ENCODE measurements at places on chromosomes 5 and 9. TPM values are rescaled to one million over a fixed set of nuclear protein-coding genes. Genes with fewer than 3 reads are reported as not detected.
A peak's percentile ranks its signal among the peaks of the same experiment; 100 is the strongest.

DNA sequence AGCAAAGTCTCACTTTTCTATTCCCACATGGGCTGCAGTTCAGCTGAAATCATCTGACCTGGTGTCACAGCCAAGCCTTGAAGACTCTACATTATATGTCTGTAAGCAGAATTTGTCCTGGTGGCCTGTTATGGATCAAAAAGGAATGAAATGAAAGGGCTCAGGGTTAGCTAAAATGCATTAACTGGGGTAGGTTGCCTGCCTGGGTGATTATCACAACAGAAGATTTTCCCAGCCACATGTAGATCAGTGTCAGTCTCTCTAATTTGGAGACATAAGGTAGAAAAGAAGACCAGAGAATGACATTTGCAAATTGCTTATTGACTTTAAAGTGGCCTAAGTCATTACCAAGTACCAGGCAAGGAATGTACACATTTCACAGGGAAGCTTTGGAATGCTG is 289.0 kb downstream of the CAAP1 start:
- no peaks in the 10 kb centered on the region for H3K27me3 ChIP-seq
- no peaks in the 10 kb centered on the region for H3K36me3 ChIP-seq
- DNase-seq: no peak
- H3K27ac ChIP-seq: no peak overlapping the region

The SLC4A9 gene
- total RNA-seq: not detected

- H3K27ac ChIP-seq: no peak overlapping the region
- no peaks in the 10 kb centered on the region for H3K27me3 ChIP-seq
- no peak for DNase-seq
- no peak overlapping the region for H3K4me3 ChIP-seq
- H3K4me1 ChIP-seq: no peaks in the 10 kb centered on the region
- no peaks in the 10 kb centered on the region for H3K36me3 ChIP-seq
Observed at GRCh38 chr5:143432658-143433239, 29.3 kb upstream of the NR3C1 start.

DNA sequence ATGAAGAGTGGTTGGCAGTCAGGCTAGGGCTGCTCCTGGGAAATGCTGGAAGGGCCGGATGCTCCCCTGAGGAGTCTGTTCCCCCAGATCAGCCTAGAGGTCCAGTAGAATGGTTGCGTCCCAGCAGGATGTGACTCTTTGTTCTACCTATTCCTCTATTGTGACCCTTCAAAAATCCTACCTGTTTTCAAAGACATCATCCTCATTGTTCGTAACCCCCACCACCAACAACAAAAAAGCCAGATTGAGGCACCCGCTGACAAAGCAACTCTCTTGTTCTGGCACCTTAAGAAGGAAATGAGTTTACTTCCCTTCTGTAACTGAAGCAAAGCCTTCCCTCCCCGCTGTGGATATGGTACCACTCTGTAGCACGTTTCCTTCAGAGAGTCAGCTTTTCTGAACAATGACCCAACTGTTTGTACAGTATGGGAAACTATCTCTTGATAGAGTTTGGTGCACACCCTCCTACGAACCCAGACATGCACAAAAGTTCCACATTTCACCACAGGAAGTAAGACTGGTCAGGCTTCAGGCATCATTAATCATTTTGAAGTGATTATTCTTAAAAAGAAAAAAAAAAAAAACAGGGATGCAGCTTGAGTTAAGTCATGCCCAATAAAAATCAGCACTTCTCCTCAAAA is 207.2 kb downstream of the ENC1 start:
- H3K4me3 ChIP-seq: peak overlapping the region; percentile 21
- no peaks in the 10 kb centered on the region for H3K27me3 ChIP-seq
- DNase-seq: no peak
- no peaks in the 10 kb centered on the region for H3K36me3 ChIP-seq
- H3K4me1 ChIP-seq: peaks cover 11% of the 10 kb centered on the region

The C5orf22 gene
- 10.8 TPM for total RNA-seq

- no peaks in the 10 kb centered on the region for H3K36me3 ChIP-seq
- no peaks in the 10 kb centered on the region for H3K27me3 ChIP-seq
- no peak overlapping the region for H3K27ac ChIP-seq
- no peak overlapping the region for H3K4me3 ChIP-seq
- DNase-seq: no peak
- no peaks in the 10 kb centered on the region for H3K4me1 ChIP-seq
Observed at GRCh38 chr9:26748449-26749058, 144.0 kb downstream of the CAAP1 start.

The CCDC192 gene
- not detected for total RNA-seq

GRCh38 chr9:129776938-129777768 is 24.3 kb upstream of the PTGES start:
- no peaks in the 10 kb centered on the region for H3K36me3 ChIP-seq
- peak overlapping the region; percentile 39 for H3K4me3 ChIP-seq
- H3K4me1 ChIP-seq: peaks cover 13% of the 10 kb centered on the region
- H3K27me3 ChIP-seq: no peaks in the 10 kb centered on the region
- peak; percentile 90 for DNase-seq

GRCh38 chr5:81827500-81827899 is 76.6 kb upstream of the SSBP2 start:
- no peaks in the 10 kb centered on the region for H3K36me3 ChIP-seq
- DNase-seq: no peak
- H3K27ac ChIP-seq: no peak overlapping the region
- no peaks in the 10 kb centered on the region for H3K27me3 ChIP-seq

The BNC2 gene
- total RNA-seq: 16.9 TPM

The GARIN3 gene
- not detected for total RNA-seq

DNA sequence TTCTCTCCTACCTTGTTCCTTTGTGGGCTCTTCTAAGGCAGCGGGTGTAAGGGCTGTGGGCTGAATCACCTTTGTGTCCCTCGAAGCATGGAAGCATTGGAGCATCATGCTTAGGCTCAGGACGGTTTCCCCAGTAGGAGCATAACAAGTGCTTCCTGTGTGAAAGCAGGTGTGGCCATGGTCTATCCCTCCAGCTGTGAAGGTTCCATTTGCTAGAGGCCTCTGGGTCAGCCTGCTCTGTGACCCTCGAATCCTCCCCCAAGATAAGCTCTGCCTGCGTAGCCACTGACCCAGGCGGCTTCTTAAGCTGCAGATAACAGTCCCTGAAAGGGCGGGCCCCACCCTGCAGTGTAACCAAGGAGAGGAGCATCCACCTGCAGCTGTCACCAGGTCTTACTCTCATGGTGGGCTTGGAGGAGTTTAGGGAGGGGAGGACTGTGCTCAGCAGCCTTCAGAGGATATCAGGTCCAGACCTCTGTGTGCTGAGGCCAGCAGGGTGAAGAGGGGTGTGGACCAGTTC is 8.4 kb upstream of the NDST1 start:
- DNase-seq: no peak
- H3K4me1 ChIP-seq: peaks cover 48% of the 10 kb centered on the region
- no peaks in the 10 kb centered on the region for H3K27me3 ChIP-seq
- H3K4me3 ChIP-seq: no peak overlapping the region
- H3K27ac ChIP-seq: no peak overlapping the region
- H3K36me3 ChIP-seq: no peaks in the 10 kb centered on the region

- no peak overlapping the region for H3K4me3 ChIP-seq
- H3K36me3 ChIP-seq: no peaks in the 10 kb centered on the region
- no peak for DNase-seq
- no peaks in the 10 kb centered on the region for H3K4me1 ChIP-seq
Observed at GRCh38 chr9:110199643-110200042, 8.3 kb downstream of the C9orf152 start.

DNA sequence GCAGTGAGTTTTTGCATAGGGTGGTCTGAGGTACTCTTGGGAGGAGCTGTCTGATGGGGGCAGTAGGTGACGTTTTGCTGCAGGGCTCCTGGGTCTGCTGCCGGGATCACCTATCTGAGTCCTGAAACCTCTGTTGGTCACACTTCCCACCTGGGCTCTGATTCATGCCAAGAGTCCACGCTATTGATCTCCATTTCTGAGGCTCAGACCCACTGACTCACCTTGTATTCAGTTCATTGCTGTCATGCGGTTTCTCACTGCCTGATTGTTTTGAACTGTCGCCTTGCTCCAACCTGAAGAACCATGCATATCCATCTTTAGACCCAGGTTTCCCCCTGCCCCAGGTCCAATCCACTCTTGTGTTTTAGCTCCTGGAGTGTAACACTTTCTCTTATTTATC is 101.3 kb downstream of the NPR3 start:
- no peaks in the 10 kb centered on the region for H3K27me3 ChIP-seq
- no peaks in the 10 kb centered on the region for H3K36me3 ChIP-seq
- no peak for DNase-seq
- H3K27ac ChIP-seq: no peak overlapping the region
- H3K4me3 ChIP-seq: no peak overlapping the region

DNA sequence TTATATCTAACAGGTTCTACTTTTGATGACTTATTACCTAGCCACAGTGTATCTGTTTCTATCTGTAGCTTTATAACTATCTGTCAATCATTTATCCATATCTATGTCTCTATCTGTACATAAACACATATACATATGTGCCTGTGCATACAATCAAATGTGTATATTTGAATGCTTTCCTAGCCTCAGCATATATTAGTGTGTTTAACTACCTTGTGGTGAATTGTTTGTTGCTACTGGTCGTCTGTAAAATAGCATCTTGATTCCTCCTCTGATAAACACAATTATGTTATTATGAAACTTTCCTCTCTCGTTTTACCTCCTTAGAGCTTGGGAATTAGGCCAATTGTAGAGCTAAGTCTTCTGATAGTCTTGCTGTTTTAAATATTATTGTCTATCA is 44.4 kb downstream of the PARP8 start:
- H3K4me1 ChIP-seq: peaks cover 26% of the 10 kb centered on the region
- no peaks in the 10 kb centered on the region for H3K36me3 ChIP-seq
- no peak overlapping the region for H3K27ac ChIP-seq
- DNase-seq: no peak
- no peaks in the 10 kb centered on the region for H3K27me3 ChIP-seq

DNA sequence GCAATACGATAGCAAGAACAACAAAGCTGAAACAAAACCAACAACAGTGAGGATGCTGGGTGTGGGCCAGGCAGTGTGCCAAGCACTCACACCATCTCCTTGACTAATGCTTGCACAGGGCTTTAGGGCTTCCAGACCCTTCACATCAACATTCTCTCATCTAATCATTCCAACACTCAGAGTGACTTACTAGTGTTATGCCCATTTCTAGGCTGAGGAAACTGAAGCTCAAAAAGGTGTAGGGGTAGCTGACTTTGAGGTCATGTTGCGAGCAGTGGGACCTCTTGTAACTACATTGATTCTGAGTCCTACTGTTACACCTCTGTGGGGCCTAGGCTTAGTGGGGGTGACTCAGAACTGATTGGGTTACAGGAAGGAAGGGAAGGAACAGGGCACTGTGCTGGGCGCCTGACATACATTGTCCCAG is 9.7 kb downstream of the ANGPTL2 start:
- H3K36me3 ChIP-seq: no peaks in the 10 kb centered on the region
- H3K27me3 ChIP-seq: no peaks in the 10 kb centered on the region
- no peak overlapping the region for H3K27ac ChIP-seq
- H3K4me1 ChIP-seq: peaks cover 6% of the 10 kb centered on the region
- no peak for DNase-seq

Measured in thoracic aorta (tissue), 2 donors.